ENCODE measurements at places on chromosomes 2 and 18.

DNA sequence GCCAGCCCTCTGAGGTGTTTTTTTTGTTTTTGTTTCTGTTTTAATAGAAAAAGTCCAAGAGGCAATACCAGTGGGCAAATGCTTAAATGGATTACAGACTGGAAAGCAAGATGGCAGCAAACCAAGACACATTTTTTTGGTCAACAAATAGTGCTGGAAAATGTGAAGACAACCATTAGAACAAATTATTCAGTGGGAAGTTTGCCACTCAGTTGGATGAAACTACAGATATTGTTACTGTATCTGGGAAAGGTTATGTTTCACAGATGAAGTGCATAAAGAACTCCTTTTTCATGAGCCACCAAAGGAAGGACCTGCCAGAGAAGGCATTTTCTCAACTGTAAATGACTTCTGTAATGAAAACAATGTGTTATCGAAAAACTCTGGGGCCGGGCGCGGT is 93.0 kb upstream of the ODC1 start:
- DNase-seq, result no peak

- no peak for DNase-seq
Measured at GRCh38 chr2:26190369-26190768, 17.5 kb downstream of the GAREM2 start.

DNA sequence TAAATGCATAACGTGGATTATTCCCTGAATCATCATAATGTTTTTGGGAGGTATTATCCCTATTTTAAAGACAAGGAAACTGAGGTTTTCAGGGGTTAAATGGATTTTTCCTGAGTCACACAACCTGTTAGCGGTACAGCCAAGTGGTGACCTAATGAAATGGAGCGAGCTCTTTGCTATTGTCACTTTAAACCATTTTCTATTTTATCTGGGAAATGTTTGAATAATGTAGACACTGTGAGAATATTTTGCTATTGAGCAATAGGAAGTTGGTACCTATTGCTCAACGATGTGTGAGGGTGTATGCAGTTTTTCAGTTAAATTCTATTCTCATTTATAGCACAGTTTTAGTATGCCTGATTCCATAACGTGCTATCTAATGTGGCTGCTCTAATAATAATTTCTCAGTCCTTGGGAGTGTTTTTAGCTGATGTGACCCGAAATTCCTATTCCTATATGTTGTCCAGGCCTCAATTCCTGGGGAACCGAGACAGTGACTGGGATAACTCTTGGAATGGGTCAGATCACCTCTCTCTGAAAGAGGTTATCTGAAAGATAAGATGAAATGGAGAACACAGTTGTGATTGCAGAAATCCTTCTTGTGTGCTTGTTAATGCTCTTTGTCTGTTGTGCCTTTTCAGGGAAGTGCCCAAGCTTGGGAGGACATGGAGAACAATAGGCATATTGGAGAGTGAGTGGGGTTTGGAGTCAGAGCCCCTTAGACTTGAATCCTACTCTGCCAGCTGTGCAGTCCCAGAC is 38.4 kb downstream of the ABCB11 start:
- no peak for DNase-seq

GRCh38 chr2:165401285-165401852 is 68.1 kb upstream of the CSRNP3 start:
- DNase-seq, result peak; percentile 29

DNA sequence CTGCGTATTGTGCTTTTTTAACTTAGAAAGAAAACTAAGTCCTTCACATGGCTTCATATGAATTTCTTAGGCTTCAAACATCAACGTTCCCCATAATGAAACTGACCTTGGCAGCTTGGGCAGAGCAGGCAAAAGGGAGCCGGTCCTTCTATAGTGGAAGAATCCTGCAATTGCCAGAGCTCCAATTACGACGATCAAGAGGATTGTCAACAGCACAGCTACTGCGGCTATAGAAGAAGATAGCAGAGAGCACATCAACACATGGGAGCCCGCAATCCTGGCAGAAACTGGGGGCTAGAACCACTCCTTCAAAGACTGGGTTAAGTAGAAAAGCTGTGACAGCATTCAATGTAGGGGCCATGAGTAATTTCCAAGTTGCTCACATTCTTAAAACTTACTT is 69.8 kb downstream of the DHRS9 start:
- no peak for DNase-seq

GRCh38 chr18:79877163-79878091 is 74.0 kb downstream of the SLC66A2 start:
- DNase-seq, result no peak

GRCh38 chr2:95530734-95531133 is 46.2 kb upstream of the TRIM43B start:
- no peak for DNase-seq

- peak; percentile 57 for DNase-seq
Measured at GRCh38 chr18:9135912-9136314, 668 bp upstream of the ANKRD12 start.

GRCh38 chr2:64781711-64782390 is 128.1 kb upstream of the SERTAD2 start:
- DNase-seq, result no peak

- no peak for DNase-seq
Measured at GRCh38 chr2:241961454-241961853, 91.9 kb downstream of the RTP5 start.
